ENCODE measurements at places on chromosomes 1 and 21.
A peak's percentile ranks its signal among the peaks of the same experiment; 100 is the strongest.

DNA sequence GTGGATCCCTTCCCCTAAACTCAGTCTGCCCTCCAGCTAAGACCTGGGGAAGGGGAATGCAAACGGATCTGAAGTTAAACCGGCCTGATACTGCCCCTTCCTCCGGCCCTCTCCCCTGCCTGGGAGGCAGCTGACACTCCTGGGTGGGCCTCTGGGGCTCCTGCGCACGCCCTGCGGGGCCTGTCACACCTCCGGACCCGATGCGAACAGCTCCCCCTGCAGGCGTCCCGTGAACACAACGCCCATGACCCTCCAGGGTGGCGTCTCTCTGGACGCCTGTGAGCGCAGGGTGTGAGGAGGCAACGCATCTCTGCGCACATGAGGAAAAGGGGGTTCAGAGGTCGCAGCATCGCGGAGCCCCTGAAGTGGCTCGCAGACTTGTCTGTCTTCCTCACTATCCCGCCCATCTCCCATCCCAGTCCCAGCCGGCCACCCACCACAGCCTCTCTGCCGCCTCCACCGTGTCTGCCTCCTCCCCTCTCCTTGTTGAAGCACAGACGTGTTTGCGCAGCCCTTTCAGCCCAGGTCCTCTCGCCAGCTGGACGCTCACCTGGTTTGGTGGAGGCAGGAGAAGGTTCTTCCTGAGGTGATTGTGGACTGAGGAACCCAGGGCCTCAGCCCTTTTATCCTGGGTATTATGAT lies 421 bp upstream of the LCE3A start:
- no peak for DNase-seq

GRCh38 chr21:25895565-25896205 lies 160.9 kb downstream of the GABPA start:
- peak; percentile 45 for DNase-seq

DNA sequence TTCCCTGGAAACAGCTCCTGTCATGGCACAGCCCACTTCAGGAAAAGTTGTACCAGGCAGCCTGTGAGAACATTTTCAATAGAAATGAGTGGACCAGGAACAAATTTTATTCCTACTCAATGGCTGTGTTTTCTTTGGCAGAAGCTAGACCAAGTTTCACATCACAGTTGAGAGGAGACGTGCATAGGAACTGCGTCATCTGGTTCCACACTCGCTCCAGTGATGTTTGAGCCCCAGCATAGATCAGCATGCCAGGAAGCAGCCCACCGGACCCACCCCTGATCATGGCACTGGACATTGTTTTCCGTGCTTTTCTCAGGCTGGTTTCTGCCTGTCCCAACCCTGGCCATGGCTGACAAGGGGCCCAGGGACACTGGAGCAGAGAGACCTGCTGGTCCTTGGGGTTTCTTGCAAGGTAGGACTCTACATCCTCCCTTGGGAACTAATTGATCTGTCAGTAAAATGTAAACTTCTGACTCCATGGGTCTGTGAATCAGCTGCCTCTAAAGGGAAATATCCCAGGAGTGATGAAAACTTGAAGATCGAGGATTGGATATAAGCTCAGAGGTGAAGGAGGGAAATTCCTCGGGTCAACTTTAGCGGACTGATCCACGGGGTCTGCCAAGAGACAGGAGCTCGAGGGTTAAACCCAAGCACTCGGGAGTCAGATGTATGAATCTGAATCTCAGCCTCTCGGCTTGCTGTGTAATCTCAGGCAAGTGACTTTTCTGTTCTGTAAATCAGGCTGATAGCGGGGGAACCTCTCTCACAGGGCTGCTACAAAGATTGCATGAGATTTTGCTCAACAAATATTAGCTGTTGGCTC lies 35.7 kb downstream of the NEK2 start:
- DNase-seq, result peak; percentile 96

DNA sequence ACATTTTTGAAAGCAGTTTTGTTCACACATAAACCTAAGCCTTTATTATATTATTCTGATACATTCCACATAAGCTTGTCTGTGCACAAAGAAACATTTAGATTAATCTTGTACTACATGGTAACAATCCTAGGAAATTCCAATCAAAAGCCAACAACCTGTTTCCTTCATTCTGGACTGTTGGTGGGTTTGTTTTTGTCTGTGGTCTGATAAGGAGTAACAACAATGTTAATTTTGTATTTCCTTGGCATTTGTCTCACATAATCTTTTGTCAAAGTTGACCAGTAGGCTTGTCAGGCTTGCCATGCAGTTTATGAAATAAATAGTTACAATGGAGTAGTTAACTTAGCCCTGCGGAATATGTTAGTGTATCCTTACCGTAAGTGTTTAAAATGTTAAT lies 183.3 kb downstream of the DHRS3 start:
- DNase-seq, result no peak

GRCh38 chr1:231106347-231106746 lies 55.5 kb upstream of the TRIM67 start:
- DNase-seq, result peak; percentile 93

- no peak for DNase-seq
These were observed 4.4 kb downstream of the KIF17 start for GRCh38 chr1:20713440-20713839.

DNA sequence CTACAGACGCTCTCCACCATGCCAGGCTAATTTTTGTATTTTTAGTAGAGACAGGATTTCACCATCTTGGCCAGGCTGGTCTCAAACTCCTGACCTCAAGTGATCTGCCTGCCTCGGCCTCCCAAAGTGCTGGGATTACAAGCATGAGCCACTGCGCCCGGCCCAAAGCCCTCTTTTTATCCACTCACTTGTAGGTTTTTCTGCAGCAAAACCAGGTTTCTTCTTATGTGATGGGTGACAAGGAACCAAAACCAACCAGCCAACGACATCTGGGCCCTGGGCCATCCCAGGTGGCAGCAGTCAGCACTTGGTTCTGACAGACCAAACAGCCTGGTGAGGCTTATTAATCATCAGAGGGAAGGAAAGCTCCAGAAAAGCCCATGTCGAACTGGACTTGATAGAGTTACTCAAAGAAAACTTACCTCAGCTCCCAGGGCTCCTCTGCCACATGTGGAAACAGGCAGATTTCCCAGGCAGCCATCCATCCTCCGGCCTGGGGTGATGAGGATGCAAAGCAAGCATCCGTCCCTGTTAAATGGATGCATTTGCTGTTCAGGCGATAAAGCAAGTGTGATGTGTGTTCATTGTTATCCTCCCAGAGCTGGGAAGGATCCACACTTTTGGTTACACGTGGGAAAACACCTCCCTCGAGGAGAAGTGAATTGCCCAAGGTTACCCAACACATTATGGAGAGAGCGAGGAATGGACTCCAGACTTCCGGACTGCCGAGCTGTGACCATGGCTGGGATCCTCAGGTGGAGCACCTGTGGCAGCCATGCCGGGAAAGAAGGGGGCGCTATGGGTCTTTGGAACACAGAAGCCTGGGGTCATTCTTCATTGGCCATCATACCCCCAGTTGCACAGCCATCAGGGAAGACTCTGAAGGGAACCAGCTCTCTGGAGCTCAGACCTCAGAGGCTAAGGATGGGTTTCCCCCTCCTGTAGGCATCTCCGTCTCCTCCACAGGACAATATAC lies 118.8 kb downstream of the HUNK start:
- no peak for DNase-seq

- DNase-seq, result no peak
These were observed 26.6 kb downstream of the DHRS3 start for GRCh38 chr1:12591267-12591938.

DNA sequence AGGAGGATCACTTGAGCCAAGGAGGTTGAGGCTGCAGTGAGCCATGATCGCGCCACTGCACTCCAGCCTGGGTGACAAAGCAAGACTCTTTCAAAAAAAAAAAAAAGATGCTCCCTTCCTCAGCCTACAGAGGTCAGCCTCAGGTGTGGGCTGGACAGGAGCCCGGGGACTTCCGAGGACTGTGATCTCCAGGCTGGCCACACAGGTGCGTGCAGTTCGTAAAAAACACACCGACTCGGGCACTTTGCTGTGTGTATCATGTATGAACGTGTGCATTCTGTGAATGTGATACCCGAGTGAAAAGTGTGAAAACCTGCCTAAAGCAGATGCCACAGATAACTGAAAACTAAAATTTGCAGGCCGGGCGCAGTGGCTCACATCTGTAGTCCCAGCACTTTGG lies 8.4 kb upstream of the CCDC27 start:
- no peak for DNase-seq

DNA sequence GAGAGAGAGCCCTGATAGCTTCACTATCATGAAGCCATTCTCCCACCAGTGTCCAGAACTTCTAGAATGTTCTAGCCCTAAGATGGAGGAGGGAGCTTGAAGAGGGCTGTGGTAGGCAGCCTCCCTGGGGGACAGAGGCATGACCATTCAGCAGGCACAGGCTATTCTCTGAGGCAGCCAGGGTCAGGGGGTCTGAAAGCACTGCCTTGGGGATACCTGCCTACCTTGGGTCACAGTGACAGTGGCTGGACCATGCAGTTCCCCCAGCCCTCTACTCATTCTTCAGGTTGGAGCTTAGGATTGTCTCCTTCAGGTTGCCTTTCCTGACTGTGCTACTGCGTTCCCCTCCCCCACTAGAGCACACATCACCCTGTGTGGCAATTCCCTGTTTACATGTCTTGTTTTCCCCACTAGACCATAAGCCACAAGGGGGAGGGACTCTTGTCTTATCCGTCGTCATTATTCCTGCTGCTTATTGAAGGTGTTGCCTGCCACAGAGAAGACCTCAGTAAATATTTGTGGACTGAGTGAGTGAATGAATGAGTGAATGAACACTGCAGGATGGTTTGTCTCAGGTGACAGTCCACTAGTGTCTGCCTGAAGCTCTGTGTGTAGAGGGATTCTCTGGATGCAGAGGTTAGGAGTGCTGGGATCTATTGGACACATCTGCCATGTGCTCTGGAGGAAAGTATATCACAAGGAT lies 5.2 kb downstream of the ZDHHC18 start:
- no peak for DNase-seq

DNA sequence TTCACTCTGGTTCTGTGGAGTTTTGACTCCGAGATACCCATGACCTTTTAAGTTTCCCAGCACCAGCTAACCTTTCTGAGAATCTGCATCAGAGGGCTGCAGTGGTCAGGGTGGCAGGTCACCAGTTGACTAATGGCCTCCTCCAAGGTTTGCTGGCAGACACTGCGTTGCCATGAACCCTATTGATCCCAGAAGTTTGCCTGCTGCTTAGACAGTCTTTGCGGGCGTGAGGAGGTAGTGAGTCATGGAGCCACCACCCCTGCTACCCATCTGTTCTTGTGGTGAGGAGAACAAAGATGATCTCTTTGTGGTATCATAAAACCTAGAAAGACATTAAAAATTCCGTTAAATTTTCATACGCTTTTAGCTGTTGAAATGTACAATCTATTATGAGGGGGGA lies 180.4 kb downstream of the FGGY start:
- peak; percentile 79 for DNase-seq

DNA sequence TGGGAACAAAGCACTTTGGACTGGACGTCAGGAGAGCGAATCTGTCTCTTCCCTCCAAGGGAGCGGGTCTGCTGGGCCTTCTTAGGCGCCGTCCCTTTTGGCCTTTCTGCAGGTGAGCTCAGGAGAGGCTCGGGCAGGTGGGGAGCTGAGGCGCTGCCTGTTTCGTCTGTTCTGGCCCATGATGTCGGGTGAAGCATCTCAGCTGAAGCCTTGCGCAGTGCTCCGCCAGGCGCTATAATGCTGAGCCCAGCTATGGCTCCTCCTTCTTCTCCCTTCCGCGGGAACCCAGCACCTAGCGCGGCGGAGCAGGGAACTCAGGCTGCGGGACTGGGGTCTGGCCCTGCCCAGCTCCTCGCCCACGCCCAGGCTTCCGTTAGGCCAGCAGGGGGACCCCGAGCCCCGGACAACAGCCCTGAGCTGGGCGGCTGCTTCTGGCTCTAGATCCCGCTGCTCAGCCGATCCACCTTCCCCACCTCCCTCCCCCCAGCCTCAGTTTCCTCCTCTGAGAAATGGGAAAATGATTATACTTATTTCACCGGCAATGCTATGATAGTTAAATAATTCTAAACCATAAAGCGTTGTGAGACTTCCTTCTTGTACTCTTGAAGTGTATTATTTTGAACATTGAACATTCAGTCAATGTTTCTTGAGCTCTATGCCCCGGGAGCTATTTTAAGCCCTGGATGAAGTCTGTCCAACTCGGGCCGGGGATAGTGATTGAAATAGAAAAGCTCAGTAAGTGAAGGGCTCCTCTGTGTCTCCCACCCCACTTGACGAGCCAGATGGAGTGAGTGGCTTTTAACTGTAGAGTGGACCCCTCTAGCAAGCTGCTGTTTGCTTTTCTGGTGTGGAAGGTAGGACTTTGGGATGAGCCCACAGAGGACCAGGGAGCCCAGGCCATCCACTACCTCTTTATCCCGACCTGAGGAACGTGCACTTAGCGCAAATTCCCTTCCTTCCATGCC lies 9.6 kb upstream of the ADORA1 start:
- peak; percentile 56 for DNase-seq

- no peak for DNase-seq
These were observed 1.4 kb upstream of the FAM151A start for GRCh38 chr1:54624466-54625464.

GRCh38 chr21:45103971-45104520 lies 29.7 kb downstream of the ADARB1 start:
- DNase-seq, result no peak

- DNase-seq, result peak; percentile 65
These were observed 33.7 kb downstream of the RAB3B start for GRCh38 chr1:51956528-51957509.

DNA sequence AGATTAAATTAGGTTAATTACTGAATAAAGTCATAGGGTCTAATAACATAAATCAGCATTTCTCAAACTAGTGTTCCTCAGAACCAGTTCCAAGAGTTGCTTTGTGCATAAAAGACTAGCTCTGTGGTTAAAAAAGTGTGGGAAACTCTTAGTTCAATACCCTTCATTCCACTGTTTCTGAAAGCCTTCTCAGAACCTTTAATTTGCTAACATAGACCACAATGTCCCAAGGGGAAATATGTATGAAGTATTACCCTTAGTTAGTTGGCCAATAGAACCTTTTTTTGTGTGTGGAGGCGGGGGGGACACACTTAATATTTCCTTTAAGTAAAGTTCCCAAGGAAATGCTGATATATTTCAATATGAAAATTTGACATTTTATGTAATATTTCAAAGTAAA lies 20.4 kb downstream of the ODF2L start:
- DNase-seq, result peak; percentile 51

- peak; percentile 70 for DNase-seq
These were observed at the start of gene KIF17 for GRCh38 chr1:20717452-20718342. TSS of gene KIF17 (minus strand) at chr1:20718007. CDS start at chr1:20717706, 301 bp downstream.

DNA sequence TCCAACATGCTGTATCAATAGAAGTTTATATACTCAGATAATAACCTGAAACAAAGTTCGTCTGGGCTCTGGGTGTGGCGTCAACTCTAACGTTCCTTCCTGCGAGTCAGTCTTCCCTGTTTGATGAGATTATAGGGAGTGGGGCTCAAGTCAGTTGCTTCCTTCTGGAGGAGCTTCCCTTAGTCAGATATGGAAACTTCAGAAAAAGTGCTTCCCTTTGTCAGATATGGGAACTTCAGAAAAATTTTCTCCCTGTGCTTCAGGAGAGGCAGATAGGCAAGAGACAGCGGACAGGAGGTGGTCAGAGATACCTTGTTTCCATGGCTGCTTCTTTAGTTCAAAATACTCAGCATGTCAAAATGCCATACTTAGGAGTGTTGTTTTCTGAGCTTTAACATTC lies 51.1 kb upstream of the PRDX6 start:
- no peak for DNase-seq
